ENCODE measurements at places on chromosomes 6 and 20. TPM values are rescaled to one million over a fixed set of nuclear protein-coding genes. Genes with fewer than 3 reads are reported as not detected.

DNA sequence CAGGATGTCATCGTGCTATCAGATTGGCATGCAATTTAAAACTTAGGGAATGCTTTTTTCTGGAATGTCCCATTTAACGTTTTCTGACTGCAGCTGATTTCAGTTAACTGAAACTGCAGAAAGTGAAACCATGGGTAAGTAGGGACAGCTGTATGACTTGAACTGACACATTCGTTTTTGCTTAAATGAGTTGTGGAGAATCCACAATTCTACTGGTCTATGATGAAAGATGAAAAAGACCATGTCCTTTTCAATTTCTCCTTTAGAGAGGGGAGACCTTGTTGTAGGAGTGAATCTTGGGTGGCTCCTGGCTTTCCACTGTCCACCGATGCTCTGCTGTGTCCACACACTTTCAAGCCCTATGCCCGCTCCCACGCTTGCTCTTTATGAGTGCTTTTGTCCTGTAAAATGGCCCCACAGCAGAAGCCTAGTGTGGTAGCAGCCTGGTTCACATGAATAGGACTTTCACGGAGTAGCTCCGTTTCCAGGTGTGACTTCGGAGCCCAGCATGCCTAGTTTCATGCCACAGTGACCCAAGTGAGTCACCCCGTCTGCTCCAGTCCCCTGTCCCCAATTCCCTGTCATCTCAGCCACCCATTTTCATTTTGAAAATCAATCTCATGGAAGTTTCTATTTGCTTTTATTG lies 21.9 kb downstream of the DYNLT1 start:
- DNase-seq, result no peak

DNA sequence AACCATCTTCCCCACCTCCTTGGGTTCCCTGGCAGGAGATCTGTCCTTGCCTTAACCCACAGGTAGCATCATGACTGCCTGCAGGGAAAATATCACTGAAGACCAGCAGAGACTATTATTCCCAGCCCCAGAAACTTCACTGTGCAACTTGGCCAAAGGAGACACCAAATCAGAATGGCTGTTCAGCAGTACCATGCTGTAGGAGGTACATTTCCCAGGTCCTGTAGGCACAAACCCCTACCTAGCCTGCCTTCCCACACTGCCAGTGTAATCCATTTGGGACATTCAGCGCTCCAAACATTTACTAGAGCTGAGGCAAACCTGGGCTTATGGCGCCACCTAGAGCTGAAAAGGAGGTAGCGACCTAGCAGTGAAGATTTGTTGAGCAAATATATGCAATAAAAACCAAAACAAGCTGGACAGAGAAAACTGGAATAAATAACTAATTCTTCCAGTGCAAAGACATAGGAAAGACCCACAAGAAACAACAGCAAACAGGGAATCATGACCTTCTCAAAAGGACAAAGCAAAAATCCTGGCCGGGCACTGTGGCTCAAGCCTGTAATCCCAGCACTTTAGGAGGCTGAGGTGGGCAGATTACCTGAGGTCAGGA lies 60.3 kb downstream of the VTA1 start:
- peak; percentile 52 for DNase-seq

GRCh38 chr6:149854532-149854931 lies 9.6 kb downstream of the LRP11 start:
- peak; percentile 72 for DNase-seq

DNA sequence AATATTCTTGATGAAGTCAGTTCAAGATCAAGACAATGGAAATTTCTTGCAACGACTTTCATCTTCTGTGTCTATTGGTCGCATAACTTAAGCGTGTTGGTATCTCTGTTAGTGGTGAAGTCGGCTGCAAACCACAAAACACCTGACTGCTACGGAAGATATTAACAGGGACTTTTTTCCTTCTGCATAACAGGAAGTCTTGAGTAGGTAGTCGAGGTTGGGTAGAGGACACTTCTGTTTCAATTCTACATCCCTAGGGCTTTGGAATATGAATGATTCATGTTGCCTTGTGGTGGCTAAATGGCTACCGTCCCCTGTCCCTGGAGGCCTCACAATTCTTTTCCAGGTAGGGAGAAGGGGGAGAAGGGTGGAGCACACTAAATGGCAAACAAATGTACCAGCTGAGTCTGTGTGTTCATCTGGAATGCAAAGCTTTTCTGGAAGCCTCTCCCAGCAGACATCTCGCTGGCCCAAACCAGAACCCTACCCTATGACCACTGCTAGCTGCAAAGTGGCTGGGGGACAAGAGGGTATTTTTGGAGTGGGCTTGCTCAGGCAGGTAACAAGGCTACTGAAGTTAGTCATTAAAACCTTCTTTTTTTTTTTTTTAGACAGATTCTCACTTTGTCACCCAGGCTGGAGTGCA lies 34.6 kb upstream of the NKX2-2 start:
- no peak for DNase-seq

GRCh38 chr6:15553736-15554294 lies 109.0 kb downstream of the DTNBP1 start:
- no peak for DNase-seq

Gene GABRR1
- not detected for total RNA-seq

Gene ADGB
- not detected for total RNA-seq
